Renal cortex interstitium (tissue), 15 donors: ENCODE measurements at places on chromosomes 1 and 21. TPM values are rescaled to one million over a fixed set of nuclear protein-coding genes. Genes with fewer than 3 reads are reported as not detected.
A peak's percentile ranks its signal among the peaks of the same experiment; 100 is the strongest.

DNA sequence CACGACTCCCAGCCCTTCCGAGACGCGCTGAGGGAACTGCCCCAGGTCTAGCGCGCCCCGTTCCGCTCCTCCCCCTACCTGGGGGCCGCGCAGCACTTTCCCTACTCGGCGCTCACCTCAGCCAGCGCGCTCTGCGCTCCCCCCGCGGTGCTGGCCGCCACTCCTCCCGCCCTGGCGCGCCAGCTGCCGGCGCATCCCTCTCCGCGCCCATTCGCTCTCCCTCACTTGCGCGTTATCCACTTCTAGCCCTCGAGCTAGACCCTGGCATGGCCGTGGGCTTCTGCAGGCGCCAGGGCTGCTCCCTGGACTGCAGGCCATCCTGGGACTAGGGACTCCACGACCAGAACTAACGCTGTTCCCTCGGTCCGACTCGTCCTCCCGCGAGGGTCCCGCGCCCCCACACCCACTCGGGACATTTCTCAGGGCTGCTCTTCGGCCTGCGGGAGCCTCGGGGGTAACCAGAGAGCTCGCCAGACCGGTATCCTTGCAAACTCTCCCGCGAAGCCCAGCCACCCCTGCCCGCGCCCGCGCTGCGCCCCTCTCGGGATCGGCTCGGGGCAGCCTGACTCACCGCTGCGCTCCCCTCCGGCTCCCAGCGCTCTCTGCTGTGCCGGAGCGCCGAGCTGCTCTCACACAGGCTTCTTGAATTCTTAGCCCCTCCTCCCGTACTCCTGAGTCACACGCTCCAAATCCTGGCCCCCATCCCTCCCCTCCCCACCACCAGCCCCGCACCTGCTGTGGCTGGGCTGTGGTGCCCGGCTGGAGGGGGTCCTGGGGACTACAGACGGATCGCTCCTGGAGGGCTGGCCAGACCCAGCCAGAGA is at the start of gene NGF:
Gene NGF (minus strand): TSS at position 617 of the 824 bp plus-strand sequence. CDS start 51,454 bp downstream, outside the sequence.
- DNase-seq: peak; percentile 44

- no peak for DNase-seq
These were observed 167.9 kb downstream of the TNFSF18 start for GRCh38 chr1:172882791-172883386.

DNA sequence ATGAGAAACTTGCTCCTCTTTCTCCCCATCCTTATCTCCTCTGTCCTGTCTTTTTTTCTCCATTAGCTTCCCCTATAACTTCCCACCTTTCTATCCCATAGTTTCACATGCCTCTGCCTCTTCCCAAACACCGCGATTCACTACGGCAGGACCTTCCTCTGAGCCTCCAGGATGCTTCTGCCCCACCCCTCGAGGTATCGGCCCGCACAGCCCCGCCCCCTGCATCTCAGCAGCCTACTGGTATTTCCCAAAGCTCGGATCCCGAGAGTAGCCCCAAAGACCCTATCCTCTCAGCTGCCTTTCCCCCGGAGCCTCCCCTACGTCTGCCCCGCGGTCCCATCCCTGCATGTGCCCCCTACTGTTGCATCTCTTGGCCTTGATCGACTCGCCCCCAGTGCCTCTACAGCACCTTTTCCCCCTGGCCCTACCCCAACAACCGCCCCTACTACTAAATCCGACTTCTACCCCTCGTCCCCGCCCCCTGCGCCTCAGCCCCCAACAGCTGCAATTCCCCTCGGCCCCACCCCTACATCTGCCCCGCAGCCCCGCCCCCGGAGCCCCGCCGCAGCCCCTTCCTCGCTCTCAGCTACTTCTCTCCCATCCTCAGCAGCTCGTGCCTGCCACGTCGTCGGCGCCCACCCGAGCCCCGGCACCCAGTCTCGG is 512 bp downstream of the PIAS3 start:
- no peak for DNase-seq

DNA sequence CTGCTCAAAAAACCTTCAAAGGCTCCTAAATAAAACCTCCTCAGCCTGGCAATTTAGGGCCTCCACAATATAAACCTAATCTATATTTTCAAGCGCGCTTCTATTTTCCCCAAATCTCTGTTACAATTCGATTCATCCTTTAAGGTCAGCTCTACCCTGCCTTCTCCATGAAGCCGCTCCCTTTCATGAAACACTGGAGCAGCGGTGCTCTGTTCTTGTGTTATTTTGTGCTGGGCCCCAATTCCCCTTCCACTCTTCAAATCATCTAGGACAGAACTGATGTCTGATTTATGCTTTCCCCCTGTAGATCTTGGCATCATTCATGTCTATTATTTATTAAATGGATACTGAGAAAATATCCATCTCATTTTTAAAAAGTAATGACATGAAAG is 6.9 kb downstream of the ERRFI1 start:
- DNase-seq: no peak

DNA sequence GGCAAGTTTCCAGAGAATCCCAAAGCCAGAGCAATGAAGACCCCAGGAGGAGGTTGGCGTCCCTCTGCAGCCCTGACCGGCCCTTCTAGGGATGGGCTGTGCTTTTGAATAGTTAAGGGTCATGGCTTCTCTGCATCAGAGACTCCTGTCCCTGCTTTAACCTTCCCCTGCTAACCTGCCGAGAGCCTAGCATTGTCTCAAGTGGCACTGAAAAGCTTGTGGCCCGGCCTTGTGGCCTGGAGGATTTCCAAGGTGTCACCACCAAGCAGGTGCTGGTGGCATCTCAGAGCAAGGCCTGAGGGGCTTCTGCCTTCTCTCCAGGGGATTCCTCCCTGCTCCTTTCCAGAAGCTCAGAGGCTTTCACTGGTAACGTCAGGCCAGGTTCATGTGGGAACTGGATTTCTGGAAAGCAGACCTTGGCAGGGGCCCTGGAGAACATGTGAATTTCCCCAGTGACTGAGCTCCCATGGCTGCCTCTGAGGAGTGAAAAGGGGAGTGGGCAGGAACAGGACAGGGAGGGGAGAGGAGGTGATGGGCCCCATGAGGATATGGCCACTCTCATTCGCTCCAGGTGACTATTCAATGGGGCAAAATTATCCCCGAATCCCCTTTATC is 409.9 kb downstream of the PTPRU start:
- no peak for DNase-seq

DNA sequence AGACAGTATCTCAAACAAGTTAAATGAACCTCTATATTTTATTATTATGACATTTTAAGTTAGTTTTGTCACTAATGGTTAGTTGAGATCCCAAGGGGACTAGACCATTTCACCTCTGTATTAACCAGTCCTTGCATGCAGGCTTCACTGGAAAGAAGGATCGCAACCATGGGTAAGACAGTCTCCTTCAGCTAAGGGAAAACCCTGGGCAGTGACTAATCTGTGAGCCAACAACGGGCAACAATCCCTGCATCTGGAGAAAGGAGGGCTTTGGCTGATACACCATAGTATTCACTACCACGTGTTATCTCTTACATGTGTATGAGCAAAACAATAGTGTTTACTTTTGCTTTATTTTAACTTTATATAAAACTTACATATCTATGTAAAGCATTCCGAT is 708.8 kb upstream of the CHRM3 start:
- DNase-seq: no peak

DNA sequence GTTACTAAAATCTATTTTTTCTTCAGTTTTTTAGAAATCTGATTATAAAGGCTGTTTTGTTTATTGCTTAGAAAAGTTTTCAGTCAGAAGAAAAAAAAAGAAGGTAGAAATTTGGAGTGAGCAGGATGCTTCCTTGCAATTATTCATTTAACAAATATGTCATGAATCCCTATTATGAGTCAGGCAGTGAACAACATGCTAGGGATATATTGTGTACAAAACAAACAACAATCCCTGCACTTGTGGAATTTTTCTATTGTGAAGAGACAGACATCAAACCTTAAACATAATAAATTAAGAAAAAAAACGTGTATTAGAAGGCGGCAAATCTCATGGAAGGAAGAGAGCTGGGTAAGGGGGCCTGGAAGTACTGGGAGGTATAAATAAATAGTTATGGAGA is 664.1 kb upstream of the CAMK1G start:
- DNase-seq: no peak

GRCh38 chr1:171841931-171842761 is 848 bp downstream of the DNM3 start:
- no peak for DNase-seq

GRCh38 chr1:152018537-152018936 is 18.3 kb downstream of the S100A11 start:
- DNase-seq: no peak

ASTN1 gene
- polyA plus RNA-seq: 2.1 TPM
